Osteocyte (in vitro differentiated cells): ENCODE measurements at places on chromosomes 3 and 15.

- no peak overlapping the region for H3K27ac ChIP-seq
- DNase-seq: no peak
- peaks cover 12% of the 10 kb centered on the region for H3K4me1 ChIP-seq
- H3K4me3 ChIP-seq: no peak overlapping the region
- peaks cover 24% of the 10 kb centered on the region for H3K36me3 ChIP-seq
Observed at GRCh38 chr3:190306513-190307163, 15.6 kb downstream of the CLDN1 start.

DNA sequence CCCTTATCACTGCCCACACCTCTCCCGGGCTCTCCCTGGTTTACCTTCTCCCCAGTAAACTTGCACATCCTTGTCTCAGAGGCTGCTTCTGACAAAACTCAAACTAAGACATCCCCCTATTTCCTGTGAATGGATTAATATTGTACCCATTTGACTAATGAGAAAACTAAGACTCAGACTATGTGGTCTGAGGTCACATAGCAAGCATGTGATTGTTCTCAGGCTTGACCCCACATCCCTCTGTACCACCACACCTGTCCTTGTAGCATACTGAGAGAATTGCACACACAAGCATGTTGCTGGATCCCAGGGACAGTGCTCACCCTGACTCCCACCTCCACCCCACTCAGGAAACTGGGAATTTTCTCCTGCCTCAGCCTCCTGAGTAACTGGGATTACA is 90.7 kb upstream of the HES1 start:
- peaks cover 10% of the 10 kb centered on the region for H3K4me1 ChIP-seq
- H3K36me3 ChIP-seq: no peaks in the 10 kb centered on the region
- DNase-seq: no peak
- H3K27me3 ChIP-seq: peaks cover 23% of the 10 kb centered on the region
- no peak overlapping the region for H3K4me3 ChIP-seq

GRCh38 chr15:87419344-87419743 is 837.2 kb downstream of the NTRK3 start:
- no peaks in the 10 kb centered on the region for H3K4me1 ChIP-seq
- no peak overlapping the region for H3K27ac ChIP-seq
- no peak overlapping the region for H3K4me3 ChIP-seq
- DNase-seq: no peak
- no peaks in the 10 kb centered on the region for H3K27me3 ChIP-seq

DNA sequence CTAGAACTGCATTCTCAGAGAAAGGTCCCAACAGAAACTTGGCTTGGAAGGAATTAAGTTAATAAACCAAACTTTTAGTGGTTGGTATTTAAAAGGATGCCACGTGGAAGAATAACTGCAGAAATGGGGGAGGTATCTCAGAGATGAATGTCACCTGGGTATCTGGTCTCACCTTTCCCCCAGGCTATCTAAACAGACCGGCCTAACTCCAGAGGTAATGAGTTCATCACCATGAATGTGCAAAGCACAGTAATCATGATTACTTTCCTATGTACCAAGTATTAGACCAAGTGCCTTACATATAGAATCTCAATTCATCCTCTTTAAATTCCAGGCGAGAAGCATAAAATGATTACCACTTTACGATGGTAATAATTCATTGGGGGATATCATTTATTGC is 80.8 kb downstream of the FBN1 start:
- peak overlapping the region; percentile 94 for H3K27ac ChIP-seq
- H3K27me3 ChIP-seq: no peaks in the 10 kb centered on the region
- peaks cover 24% of the 10 kb centered on the region for H3K36me3 ChIP-seq
